ENCODE measurements at places on chromosomes 11 and 22. TPM values are rescaled to one million over a fixed set of nuclear protein-coding genes. Genes with fewer than 3 reads are reported as not detected.

Gene SNU13
- total RNA-seq = 180 TPM

Gene OR2AT4
- total RNA-seq = not detected

GRCh38 chr11:31664129-31664528 is 147.0 kb downstream of the PAX6 start:
- DNase-seq = no peak

DNA sequence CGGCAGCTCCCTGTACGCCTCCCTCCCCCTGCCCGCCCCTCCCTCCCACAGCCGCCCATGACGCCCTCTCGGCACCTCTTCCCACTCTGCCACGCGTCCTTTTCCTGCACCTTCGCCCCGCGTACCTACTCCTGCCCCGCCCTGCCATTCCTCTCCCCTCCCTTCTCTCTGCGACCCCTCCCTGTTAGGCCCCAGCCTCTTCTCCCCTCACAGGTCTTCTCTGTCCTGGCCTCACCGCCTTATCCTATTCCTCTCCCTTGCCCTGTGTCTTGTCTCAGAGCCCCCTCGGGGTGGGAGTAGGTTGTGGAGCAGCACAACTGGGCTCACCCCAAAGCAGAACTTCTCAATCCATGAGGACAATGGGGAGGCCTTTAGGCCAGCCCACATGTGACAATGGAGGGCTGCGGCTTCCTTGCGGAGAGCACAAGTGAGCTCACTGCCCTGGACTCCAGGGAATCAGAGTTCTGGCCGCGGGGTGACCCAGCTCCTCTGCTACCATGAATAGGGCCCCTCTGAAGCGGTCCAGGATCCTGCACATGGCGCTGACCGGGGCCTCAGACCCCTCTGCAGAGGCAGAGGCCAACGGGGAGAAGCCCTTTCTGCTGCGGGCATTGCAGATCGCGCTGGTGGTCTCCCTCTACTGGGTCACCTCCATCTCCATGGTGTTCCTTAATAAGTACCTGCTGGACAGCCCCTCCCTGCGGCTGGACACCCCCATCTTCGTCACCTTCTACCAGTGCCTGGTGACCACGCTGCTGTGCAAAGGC is 539 bp downstream of the SLC35C1 start:
- DNase-seq = peak; percentile 64

GRCh38 chr11:60947700-60948099 is 4.3 kb downstream of the SLC15A3 start:
- no peak for DNase-seq

GRCh38 chr22:42977569-42977968 is 37.4 kb downstream of the PACSIN2 start:
- no peak for DNase-seq
